Activated CD4-positive, CD25-positive, alpha-beta regulatory T cell treated with anti-CD3 and anti-CD28 coated beads, Interleukin-2, amount 50 U/mL, for 16 hours (primary cell): ENCODE measurements at places on chromosomes 3 and 15.

GRCh38 chr3:40871394-40871793 lies 327.9 kb upstream of the CTNNB1 start:
- no peak for DNase-seq

GRCh38 chr3:146325170-146325569 lies 74.3 kb upstream of the PLSCR4 start:
- no peak for DNase-seq

DNA sequence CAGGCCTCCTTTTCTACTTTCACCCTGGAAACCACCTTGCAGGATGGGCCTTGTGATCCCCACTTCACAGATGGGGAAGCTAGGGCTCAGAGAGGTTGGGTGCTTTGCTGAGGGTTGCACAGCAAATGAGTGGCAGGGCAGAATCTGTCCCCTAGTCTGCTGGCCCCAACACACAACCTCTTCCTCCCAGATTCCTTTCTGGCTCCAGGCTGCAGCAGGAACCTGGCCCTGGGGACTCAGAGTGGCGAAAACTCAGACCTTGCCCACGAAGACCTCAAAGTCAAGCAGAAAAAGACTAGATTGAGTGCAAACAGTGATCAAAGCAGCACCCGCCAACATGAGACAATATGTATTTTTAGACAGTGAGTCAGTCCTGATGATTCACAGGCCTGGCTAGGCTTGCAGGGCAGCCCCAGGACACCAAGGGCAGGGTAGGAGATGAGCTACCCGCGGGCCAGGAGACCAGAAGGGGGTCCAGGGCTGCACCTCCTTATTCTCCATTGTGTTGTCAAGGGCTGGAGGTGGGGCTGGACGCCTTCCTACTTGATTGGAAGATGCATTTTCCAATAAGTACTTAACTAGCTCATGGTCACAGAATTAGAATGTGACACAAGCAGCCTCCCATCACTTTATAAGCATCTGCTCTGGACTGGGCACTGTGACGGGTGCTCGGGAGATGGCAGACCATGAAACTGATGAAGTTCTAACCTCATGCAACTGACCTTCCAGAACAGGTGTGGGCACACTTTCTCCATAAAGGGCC lies 23.9 kb downstream of the GOLGA6L2 start:
- no peak for DNase-seq

- no peak for DNase-seq
Measured at GRCh38 chr15:81221449-81221848, 24.8 kb downstream of the IL16 start.

GRCh38 chr15:69747193-69747592 lies 294.6 kb downstream of the RPLP1 start:
- DNase-seq, result no peak

GRCh38 chr3:101941318-101942040 lies 92.2 kb downstream of the NFKBIZ start:
- DNase-seq, result no peak

DNA sequence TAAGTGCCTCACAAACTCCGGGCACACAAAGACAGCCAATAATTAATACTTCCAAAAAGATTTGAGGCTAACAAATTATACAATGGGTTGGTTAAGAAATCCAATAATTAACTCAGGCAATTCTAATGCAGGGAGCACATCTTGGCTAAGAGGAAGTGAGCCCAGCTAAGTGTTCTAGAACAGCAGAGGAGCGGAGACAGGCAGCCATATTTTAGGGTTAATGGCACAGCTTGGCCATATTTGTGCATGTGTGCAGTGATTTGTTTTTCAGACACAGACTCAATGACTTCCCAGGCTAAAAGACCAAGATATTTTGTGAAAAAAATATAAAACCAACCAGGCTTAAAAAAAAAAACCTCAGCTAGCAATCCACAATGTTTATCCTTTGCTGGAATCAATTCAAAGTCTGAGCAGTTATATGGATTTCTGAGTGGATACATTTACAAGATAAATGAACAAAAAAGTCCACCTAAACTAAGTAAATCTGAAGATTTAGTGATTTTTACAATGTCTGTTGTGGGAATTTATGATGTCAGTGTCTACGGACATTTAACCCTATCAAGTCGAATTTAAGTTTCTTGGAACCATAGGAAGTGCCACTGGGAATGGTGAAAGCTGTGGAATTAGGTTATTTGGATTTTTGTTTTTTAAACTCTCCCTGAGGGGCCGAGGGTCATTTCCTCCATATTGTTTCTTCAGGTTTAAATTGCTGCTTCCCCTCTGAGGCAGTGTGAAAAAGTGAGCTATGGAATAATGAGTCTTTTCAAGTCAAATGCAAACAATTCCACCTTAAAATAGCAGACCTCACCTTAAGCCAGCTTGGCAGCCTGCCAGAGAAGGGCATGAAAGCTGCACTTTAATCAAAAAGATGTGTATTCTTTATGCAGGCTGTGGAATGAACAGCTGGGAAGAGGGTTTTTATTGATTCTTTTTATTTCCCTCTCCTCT lies 413.7 kb upstream of the TBL1XR1 start:
- DNase-seq, result no peak
